ENCODE measurements at places on chromosomes 4 and X.

DNA sequence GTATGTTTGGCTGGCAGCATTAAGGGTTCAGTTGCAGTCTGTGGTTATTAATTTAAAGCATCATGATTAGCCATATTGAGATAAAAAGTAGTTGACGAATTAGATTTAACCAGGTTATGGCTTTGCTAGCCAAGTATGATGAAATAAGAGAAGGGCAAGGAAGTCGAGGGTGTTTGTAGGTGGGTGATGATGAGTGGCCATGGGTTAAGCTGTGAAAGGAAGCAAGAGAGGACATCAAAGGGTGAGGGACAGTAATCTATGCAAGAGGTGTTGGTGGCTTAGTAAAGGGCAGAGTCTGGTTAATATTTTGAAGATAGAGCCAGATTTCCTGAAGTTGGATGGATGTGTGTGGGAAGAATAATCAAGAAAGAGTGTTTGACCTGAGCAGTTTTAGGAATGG, 44.5 kb downstream of the STIM2 start:
- DNase-seq: no peak

GRCh38 chrX:11393949-11394654, 100.9 kb downstream of the AMELX start:
- DNase-seq: no peak

DNA sequence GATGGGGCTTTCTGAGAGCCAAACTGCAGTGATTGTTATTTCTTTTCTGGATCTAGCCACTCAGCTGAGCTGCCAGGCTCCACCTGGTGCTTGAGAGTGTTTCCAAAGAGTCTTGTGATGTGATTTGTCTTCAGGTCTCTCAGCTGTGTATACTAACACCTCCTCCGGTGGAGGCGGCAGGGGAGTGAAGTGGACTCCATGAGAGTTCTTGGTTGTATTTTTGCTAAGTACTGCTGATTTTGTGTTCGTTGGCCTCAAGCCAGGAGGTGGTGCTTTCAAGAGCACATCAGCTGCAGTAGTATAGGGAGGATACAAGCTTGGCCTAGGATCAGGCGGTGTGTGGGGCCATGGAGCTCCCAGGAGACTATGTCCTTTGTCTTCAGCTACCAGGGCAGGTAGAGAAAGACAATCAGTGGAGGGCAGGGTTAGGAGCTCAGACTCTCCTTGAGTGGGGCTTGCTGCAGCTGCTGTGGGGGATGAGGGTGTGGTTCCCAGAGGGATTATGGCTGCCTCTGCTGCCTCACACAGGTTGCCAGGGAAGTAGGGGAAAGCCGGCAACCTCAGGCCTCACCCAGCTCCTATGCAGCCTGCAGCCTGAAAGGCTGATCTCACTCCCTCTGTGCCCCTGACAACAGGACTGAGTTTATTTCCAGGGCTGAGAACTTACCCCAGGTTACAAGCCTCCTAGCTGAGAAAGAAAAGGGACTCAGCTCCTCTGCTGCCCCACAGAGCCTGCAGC, 62.4 kb downstream of the NPFFR2 start:
- DNase-seq: no peak

- no peak for DNase-seq
Observed at GRCh38 chr4:7013175-7013574, 30.0 kb upstream of the TADA2B start.

DNA sequence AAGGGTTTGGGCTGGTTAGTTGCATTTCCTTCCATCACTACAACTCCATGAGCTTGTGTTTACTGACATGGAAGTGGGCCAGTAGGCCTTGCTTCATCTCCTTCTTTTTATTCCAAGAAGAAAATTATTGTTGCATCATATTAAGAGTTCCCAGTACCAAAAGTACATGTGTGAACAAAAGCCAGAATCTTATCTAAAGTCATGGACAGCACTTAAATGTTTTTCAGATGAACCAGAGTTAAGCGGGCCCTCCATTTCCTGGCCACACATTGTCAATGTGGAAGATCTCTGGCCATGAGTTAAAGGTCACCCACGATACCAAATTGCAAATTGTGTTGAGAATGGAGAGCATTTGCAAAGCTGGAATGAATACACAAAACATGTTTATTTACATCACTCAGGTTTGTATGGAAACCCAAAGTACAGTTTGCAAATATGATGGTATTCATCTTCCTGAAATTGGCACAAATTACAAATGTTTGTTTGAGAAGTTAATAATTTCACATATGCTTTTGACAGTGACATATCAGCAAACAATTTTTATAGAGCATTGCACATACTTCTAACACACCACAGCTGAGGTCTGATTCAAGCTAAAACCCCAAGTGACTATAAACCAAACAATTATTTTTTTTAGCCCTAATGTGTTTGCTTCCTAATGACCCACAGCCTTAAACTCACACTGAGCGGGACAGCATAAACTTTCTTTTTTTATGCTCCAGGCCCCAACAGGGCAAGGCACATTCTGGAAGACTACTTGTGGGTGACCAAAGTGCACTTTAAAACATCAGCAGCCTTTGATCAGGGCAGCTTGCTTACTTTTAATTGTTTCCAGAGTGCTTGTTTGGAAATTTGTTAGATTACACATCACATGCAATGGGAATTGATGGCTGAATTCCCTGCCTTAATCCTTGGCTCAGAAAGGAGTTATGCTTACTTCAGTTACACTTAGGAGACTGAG, 502.9 kb upstream of the SLIT2 start:
- DNase-seq: no peak

DNA sequence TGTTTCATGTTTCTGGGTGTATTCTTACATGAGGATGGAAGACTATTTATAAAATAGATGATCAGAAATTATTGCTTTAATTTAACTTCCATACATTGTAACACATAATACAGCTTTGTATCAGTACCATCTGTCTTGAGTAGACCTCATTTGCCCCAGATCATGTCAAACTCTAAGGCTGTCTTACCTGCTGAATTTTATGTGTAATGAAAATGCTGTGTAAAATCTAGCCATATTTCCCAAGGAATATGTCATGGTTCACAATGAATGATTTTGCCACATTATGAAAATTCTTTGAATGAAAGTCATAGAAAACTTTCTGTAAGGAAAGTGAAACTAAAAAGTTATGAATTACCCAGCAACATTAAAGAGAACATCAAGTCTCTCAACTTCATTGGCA, 7.4 kb downstream of the BDH2 start:
- DNase-seq: no peak

- DNase-seq: no peak
Observed at GRCh38 chr4:88646528-88647280, 50.9 kb downstream of the NAP1L5 start.

- DNase-seq: no peak
Observed at GRCh38 chrX:149527705-149528104, 13.1 kb upstream of the EOLA1 start.

DNA sequence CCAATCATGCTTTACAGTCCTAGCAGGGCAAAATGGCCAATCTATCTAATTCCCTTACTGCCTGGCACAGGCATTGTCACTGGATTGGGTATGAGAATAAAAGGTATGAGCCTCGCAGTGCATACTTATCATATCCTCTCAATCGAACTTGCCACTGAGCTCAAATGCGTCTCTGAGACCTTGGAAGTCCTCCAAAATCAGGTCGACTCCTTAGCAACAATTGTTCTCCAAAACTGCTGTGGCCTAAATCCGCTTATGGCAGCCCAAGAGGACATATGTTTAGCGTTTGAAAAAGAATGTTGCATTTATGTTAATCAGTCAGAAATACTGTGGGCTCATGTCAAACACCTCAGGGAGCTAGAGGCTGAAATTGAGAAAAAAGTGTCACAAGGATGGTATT, 69.7 kb downstream of the SPIN4 start:
- DNase-seq: no peak

DNA sequence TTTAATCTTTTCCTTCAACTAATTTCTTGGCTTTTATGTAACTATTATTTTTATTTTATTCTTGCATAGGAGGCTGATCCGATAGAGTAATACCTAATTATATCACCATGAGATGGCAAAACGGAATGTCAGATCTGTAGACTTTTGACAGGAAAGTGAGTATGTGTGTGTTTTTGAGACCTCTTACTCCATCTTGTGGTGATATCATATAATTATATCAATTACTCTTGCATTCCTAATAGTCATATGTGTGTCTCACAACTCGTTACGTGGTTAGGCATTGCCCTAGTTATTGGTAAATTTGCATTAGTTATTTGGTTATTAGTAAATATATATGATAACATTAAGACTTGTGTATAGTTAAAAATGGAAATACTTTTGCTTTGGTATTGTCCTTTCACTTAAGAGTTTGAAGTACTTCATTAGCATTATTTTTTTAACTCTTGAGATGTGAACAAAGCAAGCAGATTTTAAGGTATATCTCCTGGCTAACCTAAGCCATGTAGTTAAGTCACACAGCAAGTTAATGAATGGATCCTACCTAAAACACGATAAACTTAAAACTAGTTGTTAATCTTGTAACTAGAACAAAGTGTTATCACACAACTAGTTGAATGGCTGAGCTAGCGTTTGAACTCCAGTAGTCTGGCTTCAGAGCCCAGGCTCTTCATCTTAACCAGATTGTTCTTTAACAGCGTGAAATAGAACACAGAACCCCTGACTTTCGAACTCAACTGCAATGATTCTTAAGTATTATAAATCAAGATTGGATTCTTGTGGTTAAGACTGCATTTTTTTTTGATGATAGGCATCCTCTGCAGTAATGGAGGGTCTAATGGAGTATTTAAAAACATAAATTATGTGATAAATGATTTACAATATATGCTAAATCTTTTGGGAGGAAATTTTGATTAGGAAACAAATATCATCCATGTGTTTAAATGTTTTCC, 67.1 kb downstream of the PGRMC2 start:
- peak; percentile 67 for DNase-seq

DNA sequence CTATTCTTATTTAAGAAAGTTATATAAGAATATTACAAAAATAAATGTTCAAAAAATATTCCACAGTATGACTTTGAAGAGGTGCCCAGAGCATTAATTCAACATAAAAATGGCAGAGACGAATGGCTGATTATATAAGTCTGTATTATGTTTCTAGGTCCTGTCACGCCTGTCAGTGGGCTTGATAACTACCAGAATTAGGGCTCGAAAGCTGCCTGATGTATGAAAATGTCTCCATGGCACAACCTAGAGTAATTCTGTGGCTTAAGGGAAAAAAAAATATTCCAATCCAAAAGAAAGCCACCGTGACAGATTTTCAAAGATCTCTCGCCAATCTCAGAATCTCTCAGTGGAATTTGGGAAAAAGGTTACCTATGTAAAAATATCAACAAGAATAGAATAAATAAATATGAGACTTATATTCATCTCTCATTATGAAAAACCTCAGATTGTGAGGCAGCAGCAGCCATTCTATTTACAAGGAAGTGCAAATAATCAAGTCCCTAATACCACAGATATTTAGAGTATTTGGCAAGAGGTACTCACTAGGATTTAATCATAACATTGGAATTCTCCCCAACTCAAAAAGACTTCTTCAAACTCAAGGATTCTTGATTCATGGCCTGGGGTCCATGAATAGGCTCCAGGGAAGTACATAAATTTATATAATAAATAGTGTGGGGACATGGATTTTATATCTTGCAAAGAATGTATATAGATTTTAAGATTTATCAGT, 489.1 kb upstream of the INTU start:
- DNase-seq: no peak

- DNase-seq: no peak
Observed at GRCh38 chrX:22139822-22140221, 107.7 kb downstream of the PHEX start.

- no peak for DNase-seq
Observed at GRCh38 chr4:5852523-5853202, 40.2 kb downstream of the CRMP1 start.

GRCh38 chr4:152805071-152805650, 25.4 kb downstream of the ARFIP1 start:
- DNase-seq: no peak

GRCh38 chr4:105058177-105058812, 88.4 kb upstream of the TET2 start:
- DNase-seq: peak; percentile 42

DNA sequence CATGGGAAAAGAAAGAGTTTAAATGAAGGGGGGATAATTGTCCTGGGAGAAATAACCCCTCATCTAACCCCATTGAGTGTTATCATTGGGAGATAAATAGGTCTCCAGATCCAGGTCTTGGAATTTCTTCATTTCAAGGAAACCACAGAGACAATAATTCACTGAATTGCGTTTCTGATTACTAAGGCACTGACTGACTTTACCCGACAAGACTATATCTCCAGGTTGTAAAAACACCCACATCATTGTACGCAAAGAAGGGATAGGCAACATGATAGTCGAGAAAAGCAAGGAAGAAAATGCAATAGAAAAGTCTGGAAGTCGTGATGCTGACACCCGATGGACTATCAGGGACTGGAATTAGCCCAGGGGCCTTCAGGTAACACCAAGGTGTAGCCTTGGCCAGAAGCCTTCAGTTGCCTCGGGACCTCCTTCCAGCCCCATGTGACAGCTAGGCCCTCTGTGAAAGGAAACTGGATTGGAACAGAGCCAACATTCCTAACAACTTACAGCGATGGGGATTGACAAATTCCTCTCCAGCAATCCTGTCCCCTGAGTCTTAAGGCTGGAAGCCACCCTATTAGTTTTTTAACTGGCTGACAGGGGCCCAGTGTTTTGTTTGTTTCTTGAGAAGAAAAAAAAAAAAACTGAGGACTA, 46.5 kb upstream of the RAB9B start:
- no peak for DNase-seq

DNA sequence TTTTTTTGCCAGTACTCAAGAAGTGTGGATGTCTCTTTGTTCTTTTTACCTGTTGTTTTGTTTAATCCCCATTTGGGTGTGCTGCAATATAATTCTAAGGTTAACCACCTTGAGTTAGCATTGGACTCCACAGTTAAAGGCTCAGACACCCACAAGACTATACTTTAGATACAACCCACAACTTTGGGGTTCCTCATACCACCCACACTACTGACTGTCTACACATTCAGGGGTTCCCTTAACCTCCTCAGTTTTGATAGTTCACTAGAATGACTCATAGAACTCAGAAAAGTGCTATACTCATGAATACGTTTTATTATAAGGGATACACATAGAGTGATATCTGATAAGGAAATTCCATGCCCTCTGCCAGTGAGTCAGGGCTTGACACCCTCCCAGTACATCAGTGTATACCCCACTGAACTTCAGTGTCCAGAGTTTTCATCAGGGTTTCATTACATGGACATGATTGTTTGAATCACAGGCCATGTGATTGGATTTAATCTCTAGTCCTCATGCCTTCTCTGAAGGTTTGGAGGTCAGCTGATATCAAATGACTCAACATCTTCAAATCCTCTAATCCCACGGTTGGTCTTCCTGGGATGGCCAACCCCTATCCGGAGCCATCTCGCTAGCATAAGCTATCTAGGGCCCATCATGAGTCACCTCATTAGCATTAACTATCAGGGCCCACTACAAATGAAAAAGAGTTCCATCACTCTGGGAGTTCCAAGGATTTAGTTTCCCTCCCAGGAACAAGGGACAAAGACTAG, 357.7 kb upstream of the EMCN start:
- no peak for DNase-seq

GRCh38 chr4:144374065-144374464, 233.5 kb upstream of the GYPA start:
- DNase-seq: no peak

DNA sequence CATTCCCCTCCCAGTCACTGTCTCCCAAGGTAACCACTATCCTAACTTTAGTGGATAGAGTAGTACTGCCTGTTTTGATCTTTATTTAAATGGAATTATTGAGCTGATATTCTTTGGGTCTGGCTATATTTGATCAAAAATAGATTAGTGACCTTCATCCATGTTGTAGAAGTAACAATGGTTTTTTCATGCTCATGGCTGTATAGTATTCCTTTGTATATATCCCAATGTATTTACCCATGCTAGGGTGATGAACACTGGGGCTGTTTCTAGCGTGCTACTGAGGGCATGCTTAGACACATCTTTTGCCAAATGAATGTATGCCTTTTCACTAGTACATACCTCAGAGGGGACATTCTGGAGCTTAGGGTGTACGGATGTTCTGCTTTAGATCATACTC, 10.1 kb upstream of the MAGEA8 start:
- DNase-seq: no peak
